Memory B cell (primary cell): ENCODE measurements at places on chromosomes 11 and 22.

DNA sequence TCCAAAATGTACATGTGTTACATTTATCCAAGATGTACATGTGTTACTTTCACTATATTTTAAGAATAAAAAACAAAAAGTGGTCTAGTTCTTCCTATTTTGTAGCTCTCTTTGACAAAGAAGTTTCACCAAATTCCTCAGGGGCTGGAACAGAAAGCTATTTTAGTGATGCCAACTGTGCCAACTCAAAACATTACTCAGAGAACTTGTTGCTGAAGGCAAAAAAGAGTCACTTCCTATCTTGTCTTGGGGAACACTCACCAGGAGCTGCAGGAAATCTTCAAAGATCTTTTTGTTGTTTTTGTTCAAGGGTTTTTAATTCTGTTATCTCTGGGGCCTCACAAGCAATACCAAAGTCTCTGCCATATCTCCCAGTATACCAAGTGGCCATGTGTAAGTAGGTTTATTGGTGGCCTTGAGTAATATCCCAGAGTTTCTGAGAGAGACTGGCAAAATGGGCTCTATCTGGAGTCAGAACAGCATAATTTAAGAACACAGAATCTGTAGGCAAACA lies 13.6 kb upstream of the EED start:
- peaks cover 7% of the 10 kb centered on the region for H3K4me1 ChIP-seq
- no peak for DNase-seq
- H3K27ac ChIP-seq = no peak overlapping the region
- no peak overlapping the region for H3K4me3 ChIP-seq
- H3K36me3 ChIP-seq = no peaks in the 10 kb centered on the region
- no peaks in the 10 kb centered on the region for H3K27me3 ChIP-seq

DNA sequence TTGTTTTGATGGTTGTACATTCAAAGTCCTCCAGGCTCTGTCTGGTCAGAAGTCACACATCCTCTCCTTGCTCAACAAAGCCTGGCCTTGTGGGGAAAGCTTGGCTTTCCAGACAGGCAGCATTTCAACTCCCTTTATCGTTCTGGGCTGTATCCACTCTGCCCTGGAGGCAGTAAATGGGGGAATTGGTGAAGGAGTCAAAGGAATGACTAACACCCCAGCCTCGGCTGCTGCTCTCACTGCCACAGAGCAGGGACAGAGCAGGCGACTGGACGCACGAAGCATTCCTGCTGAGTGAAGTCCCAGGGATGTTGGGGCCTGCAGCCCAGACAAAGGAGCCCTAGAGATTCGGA lies 52.8 kb downstream of the WNT11 start:
- H3K4me1 ChIP-seq = peaks cover 18% of the 10 kb centered on the region
- H3K27ac ChIP-seq = peak overlapping the region; percentile 13
- H3K4me3 ChIP-seq = peak overlapping the region; percentile 79
- H3K27me3 ChIP-seq = peaks cover 2% of the 10 kb centered on the region

DNA sequence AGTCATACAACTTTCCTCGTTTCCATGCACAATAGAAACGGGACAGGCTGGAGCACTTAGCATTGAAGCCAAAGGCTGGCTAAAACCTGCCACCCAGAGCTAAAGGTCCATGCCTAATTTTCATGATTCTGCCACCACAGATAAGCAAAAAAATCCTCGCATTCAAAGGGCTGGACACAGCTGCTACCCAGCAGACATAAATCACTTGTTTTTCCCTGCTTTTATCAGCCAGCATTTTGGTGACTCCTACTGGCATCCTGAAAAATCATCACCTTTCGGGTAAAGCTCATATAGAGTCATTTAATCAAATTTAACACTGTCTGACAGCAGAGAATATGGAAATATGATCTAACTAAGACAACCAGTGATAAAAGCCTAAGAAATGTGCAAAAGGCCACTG lies 37.9 kb downstream of the ALG9 start:
- no peak overlapping the region for H3K27ac ChIP-seq
- H3K4me1 ChIP-seq = no peaks in the 10 kb centered on the region
- peaks cover 29% of the 10 kb centered on the region for H3K36me3 ChIP-seq
- H3K4me3 ChIP-seq = no peak overlapping the region
- H3K27me3 ChIP-seq = no peaks in the 10 kb centered on the region

DNA sequence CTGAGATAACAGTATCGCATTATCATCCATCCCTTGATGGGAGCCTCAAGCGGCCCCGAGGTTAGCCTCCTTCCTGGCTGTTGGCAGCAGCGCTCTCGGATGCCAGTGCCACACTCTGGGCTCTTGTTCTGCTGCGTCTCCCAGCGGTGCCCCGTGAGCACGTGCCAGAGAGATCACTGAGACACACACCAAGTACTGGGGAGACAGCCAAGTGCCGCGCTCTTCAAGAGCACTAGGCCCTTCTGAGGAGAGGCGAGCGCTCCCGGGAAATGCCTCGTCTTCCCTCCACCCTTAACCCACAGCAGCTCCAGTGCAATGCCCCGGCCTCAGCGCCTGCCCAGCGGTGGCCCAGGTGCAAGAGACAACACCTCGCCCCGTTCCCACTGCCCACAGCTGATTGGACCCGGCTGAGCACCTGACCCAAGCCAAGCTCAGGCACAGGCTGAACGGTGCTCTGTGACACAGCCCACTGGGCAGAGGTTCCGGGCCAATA lies 248.3 kb upstream of the NARS2 start:
- no peak overlapping the region for H3K4me3 ChIP-seq
- no peak overlapping the region for H3K27ac ChIP-seq
- H3K4me1 ChIP-seq = no peaks in the 10 kb centered on the region

DNA sequence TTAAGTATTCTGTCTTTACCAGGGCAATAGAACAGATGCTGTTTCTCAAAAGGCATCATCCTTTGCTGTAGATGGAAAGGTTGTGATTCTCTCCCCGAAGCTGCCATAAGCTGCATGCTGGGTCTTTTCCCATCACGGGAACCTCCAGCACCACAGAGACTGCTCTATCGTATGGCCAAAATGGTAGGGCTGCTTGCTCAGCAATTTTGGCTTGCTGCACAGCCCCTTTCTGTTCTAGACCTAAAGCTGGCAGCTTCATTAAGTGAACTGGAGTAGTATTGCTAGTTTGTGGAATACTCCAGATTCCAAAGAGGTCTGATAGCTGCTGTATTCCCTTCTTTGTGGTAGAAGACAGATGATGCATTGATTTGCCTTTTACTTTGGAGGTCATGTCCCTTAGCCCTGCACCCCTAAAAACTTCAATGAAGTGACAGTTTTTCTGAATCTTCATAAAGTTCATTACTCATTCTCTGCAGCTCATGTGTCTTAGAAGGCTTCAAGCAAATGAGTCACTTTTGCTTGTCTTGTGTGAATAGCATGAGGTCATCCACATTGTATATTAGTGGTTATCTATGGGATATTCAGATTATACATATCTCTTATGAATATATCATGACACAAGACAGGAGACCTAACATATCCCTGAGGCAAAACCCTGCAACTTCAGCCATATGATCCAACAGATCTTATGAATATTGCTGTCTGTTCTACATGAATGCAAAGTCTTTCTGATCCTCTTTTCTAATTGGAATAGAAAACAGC lies 245.3 kb downstream of the FAM76B start:
- H3K4me1 ChIP-seq = no peaks in the 10 kb centered on the region
- no peaks in the 10 kb centered on the region for H3K36me3 ChIP-seq
- H3K27ac ChIP-seq = no peak overlapping the region
- no peak for DNase-seq
- no peaks in the 10 kb centered on the region for H3K27me3 ChIP-seq

DNA sequence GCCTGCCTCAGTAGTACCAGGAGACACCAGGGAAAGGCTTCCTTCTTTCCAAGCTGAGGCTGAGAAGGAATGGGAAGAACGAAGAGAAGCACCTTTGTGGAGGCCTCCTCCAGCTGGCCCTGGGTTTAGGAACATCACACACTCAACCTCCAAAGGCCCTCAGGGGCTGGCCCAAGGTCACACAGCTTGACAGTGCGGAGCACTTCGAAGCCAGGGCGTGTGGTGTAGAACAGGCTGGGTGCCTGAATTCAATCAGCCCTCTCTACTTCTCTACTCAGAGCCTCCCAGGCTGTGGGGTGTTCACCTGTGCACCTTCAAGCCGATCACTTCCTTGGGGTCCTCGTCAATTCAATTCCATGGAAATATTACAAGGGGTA lies 727 bp upstream of the CSDC2 start:
- H3K4me1 ChIP-seq = no peaks in the 10 kb centered on the region
- H3K27me3 ChIP-seq = peaks cover 23% of the 10 kb centered on the region
- no peak overlapping the region for H3K4me3 ChIP-seq
- no peaks in the 10 kb centered on the region for H3K36me3 ChIP-seq

- no peaks in the 10 kb centered on the region for H3K27me3 ChIP-seq
- H3K36me3 ChIP-seq = no peaks in the 10 kb centered on the region
- DNase-seq = no peak
- H3K4me1 ChIP-seq = no peaks in the 10 kb centered on the region
- H3K4me3 ChIP-seq = no peak overlapping the region
Observed at GRCh38 chr22:49638788-49639187, 188.9 kb downstream of the BRD1 start.

DNA sequence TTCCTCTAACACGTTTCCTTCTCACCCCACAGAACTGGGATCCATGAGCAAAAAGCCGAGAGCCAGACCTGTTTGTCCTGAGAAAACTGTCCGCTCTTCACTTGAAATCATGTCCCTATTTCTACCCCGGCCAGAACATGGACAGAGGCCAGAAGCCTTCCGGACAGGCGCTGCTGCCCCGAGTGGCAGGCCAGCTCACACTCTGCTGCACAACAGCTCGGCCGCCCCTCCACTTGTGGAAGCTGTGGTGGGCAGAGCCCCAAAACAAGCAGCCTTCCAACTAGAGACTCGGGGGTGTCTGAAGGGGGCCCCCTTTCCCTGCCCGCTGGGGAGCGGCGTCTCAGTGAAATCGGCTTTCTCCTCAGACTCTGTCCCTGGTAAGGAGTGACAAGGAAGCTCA lies 24.0 kb downstream of the CD5 start:
- no peaks in the 10 kb centered on the region for H3K27me3 ChIP-seq
- H3K4me1 ChIP-seq = peaks cover 7% of the 10 kb centered on the region
- no peaks in the 10 kb centered on the region for H3K36me3 ChIP-seq
- no peak for DNase-seq
- no peak overlapping the region for H3K27ac ChIP-seq

DNA sequence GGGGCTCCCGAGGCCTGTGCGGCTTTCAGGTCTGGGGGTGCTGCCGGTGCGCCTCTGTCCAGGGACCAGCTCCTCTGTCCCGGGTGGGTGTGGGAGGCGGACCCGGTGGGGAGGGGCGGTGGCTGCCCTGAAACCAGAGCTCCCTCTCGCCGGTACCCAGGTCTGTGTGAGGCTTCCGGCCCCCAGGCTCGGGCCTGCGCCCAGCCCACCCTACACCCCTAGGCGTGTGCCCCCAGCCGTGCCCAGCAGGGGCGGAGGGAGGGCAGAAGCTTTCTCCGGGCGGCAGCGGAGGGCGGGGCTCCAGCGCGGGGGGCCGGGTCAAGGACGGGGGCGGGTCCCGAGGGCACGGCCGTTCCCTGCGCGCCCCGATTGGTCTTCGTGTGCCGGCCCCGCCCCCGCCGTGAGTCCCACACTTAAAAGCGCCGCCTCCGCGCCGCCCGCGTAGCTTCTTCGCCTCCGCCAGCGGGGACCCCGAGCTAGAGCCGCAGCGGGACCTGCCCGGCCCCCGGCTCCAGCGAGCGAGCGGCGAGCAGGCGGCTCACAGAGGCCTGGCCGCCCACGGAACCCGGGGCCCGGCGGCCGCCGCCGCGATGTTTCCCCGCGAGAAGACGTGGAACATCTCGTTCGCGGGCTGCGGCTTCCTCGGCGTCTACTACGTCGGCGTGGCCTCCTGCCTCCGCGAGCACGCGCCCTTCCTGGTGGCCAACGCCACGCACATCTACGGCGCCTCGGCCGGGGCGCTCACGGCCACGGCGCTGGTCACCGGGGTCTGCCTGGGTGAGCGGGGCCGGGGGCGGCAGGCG lies 616 bp downstream of the PNPLA2 start:
- H3K27me3 ChIP-seq = no peaks in the 10 kb centered on the region
- H3K27ac ChIP-seq = peak overlapping the region; percentile 90
- H3K4me3 ChIP-seq = peak overlapping the region; percentile 88
- H3K4me1 ChIP-seq = peaks cover 9% of the 10 kb centered on the region
- peak; percentile 93 for DNase-seq

- peaks cover 22% of the 10 kb centered on the region for H3K36me3 ChIP-seq
- peaks cover 14% of the 10 kb centered on the region for H3K4me1 ChIP-seq
- no peaks in the 10 kb centered on the region for H3K27me3 ChIP-seq
- H3K4me3 ChIP-seq = no peak overlapping the region
- DNase-seq = no peak
Observed at GRCh38 chr11:492427-493226, 14.4 kb downstream of the RNH1 start.

- H3K4me3 ChIP-seq = peak overlapping the region; percentile 80
- H3K4me1 ChIP-seq = peaks cover 22% of the 10 kb centered on the region
- peak overlapping the region; percentile 66 for H3K27ac ChIP-seq
- H3K27me3 ChIP-seq = no peaks in the 10 kb centered on the region
- peaks cover 16% of the 10 kb centered on the region for H3K36me3 ChIP-seq
Observed at GRCh38 chr22:46673662-46674236, 53.6 kb downstream of the GRAMD4 start.

DNA sequence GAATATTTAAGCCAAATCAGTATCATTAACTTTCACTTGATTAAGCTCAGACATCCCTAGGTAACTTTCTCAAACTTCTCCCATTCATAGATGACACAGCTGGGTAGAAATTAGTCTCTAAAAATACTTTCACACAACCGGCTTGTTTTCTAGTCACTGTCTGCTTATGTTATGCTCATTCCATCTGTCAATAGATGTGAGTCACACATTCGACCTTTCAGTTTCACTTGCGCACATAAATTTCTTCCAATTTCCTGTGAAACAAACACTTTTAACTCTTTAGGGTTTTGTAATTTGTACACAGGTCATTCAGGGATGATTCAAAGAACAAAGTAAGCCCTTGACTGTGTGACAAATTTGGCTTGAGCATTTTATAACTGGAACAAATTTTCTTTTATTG lies 723.0 kb downstream of the KCNA4 start:
- no peak overlapping the region for H3K4me3 ChIP-seq
- DNase-seq = no peak

- DNase-seq = no peak
- no peaks in the 10 kb centered on the region for H3K27me3 ChIP-seq
- H3K36me3 ChIP-seq = no peaks in the 10 kb centered on the region
- H3K4me1 ChIP-seq = peaks cover 3% of the 10 kb centered on the region
- H3K4me3 ChIP-seq = no peak overlapping the region
Observed at GRCh38 chr11:120372296-120372695, 36.1 kb downstream of the ARHGEF12 start.

DNA sequence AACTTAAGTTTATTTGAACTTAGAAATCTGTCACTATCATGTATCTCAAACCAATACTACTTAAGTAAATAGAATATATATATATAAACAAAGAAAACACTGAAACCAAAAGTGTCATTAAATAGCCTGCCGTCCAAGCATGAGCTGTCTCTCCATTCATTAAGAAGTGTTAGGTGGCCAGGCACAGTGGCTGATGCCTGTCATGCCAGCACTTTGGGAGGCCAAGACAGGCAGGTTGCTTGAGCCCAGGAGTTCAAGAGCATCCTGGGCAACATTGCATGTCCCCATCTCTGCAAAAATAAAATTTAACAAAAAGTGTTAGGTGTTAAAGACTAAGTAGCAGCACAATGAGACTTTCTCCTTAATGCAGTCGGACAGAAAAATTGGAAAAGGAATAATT lies 14.0 kb downstream of the CD6 start:
- no peaks in the 10 kb centered on the region for H3K36me3 ChIP-seq
- H3K4me1 ChIP-seq = peaks cover 21% of the 10 kb centered on the region
- no peak overlapping the region for H3K4me3 ChIP-seq
- DNase-seq = no peak
- H3K27me3 ChIP-seq = no peaks in the 10 kb centered on the region
- peak overlapping the region; percentile 88 for H3K27ac ChIP-seq
